Stimulated activated CD4-positive, alpha-beta T cell treated with anti-CD3 and anti-CD28 coated beads, Interleukin-4, amount 100 ng/mL, for 48 hours (primary cell): ENCODE measurements at places on chromosomes 7 and 10.

DNA sequence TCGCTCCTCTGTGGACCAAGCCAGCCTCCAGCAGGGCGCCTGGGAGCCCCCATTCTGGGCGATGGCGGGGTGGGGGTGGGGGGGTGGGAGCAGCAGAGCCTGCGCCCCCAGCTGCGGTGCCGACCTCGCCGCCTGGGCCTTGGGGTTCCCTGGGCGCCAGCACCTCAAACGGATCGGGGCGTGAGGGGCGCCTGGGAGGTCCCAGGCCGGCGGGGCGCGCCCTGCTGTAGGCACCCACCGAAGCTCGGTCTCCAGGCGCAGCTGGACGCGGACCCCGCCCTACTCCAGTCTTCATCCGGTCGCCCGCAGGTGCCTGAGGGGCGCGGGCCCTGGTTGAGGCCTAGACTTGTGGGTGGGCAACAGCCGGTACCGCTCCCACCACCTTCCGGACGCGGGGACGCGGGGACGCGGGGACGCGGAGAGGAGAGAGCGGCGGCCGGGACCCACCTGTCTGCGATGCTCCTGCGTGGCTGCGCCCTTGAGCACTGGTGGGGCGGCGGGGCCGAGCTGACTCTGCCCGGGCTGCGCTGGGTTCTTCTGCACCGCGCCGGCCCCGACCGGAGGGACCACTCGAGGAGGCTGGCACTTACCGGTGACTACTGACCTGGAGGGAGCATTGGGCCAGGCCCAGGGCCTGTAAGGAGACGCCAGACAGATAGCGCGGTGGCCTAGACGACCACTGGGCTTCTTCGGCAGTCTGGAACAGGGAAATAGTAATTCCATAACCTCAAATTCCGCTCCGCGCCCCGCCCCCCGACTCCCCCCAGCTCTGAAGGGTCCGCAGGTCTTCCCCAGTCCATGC, 5.5 kb upstream of the KCP start:
- DNase-seq = no peak

DNA sequence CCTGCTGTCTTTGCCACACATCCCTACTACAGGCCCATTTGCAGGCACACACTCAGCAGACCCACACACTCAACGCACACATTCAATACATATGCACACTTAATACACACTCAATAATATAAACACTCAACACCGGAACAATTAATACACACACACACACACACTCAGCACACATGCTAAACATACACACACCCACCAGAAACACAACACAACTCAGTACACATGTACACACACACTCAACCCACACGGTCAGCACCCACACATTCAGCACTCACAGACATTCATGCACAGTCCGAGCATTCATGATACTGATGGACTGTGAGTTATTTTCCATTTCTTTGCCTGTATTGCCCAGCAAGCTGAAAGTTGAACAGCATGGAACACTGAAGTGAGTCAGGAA, 35.4 kb upstream of the SMNDC1 start:
- DNase-seq = no peak

GRCh38 chr7:157228864-157229422, 90.2 kb downstream of the UBE3C start:
- DNase-seq = no peak

DNA sequence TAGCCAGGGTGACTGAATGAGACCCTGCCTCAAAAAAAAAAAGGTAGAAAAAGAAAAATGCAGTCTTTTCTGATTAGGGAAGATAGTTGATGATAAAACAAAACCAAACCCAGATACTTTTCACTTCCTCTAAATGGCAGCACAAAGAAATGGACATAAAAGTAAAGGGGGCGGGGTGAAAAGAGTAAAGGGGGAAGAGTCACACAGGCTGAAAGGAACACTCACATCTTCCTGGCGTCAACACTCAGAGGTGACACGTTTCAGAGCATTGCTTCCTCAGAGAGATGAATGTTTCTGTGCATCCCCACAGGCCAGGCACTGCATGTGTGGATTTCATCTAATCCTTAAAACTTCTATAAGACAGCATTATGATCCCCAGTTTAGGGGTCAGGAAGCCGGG, 81.2 kb downstream of the HIPK2 start:
- no peak for DNase-seq

- no peak for DNase-seq
These were observed 55.3 kb downstream of the COBL start for GRCh38 chr7:51261117-51261835.

DNA sequence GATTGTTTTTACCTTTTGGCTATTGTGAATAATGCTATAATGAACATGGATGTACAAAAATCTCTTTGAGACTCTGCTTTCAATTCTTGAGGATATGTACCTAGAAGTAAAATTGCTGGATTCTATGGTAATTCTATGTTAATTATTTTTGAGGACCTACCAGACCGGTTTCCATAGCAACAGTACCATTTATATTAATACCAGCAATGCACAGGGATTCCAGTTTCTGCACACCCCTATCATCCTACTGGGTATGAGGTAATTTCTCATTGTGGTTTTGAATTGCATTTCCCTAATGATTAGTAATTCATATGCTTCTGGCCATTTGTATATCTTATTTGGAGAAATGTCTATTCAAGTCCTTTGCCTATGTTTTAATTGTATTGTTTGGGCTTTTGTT, 9.9 kb upstream of the PPP1R9A start:
- no peak for DNase-seq
